ENCODE measurements at places on chromosomes 12 and 14.

DNA sequence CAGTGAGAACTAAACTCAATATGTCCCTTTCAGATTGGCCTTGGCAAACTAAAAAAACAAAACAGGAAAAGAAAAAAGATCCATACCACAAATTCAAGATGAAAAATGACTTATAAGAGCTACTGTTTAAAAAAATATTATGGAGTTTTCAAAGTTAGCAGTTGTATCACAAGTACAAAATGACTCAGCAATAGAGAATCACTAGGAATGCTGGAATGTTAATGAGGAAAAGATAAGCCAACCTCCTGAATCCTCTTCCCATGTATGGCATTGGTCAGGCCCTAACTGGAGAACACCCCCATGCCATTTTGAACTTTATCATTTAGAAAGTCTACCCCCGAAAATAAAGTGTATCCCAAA lies 62.2 kb downstream of the PPP1R36 start:
- no peak for DNase-seq

DNA sequence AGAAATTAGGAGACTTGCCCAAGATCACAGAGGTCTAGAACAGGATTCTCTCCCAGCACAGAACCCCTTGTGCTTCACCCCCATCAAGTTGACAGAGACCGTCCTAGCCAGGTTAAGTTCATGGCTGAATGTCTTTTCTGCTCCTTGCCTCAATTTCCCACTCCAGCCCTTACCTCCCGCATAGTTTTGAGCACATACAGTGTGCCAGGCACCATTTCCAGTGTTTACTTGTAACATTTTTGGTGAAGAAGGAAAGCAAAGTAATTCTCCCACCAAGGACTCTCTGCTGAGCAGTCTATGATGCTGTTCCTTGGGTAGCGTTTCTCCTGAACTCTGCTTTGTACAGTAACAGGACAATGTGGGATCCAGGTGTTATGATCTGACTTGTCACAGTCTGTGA lies 1.2 kb downstream of the ABHD4 start:
- no peak for DNase-seq

GRCh38 chr14:24422261-24422660 lies 7.2 kb downstream of the CBLN3 start:
- DNase-seq, result no peak

- no peak for DNase-seq
These were observed 34.6 kb downstream of the BEGAIN start for GRCh38 chr14:100552524-100553125.

- DNase-seq, result no peak
These were observed 227.9 kb downstream of the SLC25A21 start for GRCh38 chr14:36944307-36945010.
